ENCODE measurements at places on chromosomes 2 and 18. TPM values are rescaled to one million over a fixed set of nuclear protein-coding genes. Genes with fewer than 3 reads are reported as not detected.

DNA sequence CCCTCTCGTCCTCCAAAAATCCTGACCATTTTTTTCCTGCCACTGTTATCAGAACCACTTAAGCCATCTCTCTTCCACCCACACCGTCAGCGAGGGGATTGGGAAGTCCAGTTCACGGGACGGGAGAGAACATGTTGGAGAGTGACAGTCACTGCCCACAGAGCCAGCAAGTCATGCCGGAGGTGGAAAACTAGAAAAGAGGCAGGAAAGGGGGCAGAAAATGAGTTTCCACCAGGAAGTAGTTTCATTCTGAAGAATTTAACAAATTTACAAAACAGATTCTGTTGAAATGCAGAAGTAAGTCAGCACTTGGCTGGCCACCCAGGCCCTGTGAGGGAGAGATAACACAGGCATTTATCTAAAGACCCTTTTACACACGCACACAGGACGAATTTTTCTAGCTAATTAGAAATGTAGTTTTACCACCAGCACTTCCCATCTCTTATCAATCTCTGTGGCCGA, 431.3 kb downstream of the TSN start:
- no peak for DNase-seq

- no peak for DNase-seq
These were observed 68.8 kb downstream of the LBH start for GRCh38 chr2:30300122-30300455.

GRCh38 chr18:45316127-45316526, 299.1 kb upstream of the SLC14A2 start:
- no peak for DNase-seq

- DNase-seq: peak; percentile 78
These were observed 68.9 kb downstream of the PLCL1 start for GRCh38 chr2:197873293-197873701.

The G6PC2 gene
- total RNA-seq: not detected

- no peak for DNase-seq
These were observed 66.8 kb downstream of the COA5 start for GRCh38 chr2:98541489-98541888.

- no peak for DNase-seq
These were observed 530 bp downstream of the GALNT1 start for GRCh38 chr18:35581898-35582641.
